Fibroblast of lung (primary cell): ENCODE measurements at places on chromosomes 1 and 21. TPM values are rescaled to one million over a fixed set of nuclear protein-coding genes. Genes with fewer than 3 reads are reported as not detected.

- no peak for DNase-seq
Observed at GRCh38 chr1:52880206-52880605, 37.6 kb downstream of the ZYG11A start.

The FMN2 gene
- polyA plus RNA-seq: 8.0 and 15.2 TPM in 2 replicates

The GUCA2A gene
- polyA plus RNA-seq: not detected in 2 replicates

DNA sequence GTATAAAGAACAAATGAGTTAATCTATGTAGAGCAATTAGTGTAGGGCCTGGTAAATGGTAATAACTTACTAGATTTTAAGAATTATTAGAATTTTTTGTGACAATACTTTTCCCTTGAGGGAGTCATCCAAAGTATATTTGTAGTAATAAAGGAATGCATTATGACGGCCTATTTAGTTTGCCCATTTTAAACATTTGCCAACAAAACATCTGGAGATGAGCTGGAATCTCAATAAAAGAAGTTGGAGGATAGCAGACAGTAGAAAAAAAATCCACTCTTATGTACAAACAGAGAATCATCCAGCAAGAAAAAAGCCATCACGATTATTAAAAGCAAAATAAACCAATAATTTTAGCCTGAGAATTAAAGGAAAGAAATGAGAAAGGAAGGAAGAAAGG lies 567.3 kb upstream of the ADAMTS5 start:
- DNase-seq: no peak

DNA sequence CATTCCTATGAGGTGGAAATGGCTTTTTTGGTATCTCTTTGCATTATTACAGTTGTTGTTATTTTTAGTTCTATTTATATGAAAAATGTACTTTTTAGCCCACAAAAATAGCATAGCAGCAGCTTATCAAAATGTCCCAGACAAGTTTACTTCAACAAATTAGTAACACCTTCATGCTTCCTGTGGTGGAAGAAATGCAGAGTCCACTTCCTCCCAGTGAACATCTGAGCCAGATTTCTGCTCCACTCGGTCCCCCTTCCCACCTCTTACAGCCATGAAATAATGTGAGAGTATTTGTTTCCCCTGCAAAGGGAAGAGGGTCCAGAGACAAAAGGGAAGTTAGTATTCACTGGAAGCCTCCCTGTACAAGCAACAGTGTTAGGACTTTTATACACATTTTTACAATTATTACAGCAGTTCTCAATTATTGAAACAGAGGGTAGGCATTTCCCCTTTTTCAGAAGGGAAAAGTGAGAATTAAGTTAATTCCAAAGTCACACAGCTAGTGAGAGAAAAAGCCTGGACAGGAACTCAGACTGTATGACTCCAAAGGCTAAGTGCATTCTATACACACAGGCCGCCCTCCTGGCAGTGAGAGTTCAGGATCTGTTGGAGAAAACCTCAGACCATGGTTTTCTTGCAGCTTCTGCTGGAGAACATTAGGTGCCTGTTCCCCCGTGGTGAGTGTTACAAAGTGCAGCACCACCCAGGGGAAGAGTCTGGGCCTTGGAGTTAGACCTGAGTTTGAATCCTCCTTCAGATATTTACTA lies 126.5 kb downstream of the PBX1 start:
- DNase-seq: no peak

DNA sequence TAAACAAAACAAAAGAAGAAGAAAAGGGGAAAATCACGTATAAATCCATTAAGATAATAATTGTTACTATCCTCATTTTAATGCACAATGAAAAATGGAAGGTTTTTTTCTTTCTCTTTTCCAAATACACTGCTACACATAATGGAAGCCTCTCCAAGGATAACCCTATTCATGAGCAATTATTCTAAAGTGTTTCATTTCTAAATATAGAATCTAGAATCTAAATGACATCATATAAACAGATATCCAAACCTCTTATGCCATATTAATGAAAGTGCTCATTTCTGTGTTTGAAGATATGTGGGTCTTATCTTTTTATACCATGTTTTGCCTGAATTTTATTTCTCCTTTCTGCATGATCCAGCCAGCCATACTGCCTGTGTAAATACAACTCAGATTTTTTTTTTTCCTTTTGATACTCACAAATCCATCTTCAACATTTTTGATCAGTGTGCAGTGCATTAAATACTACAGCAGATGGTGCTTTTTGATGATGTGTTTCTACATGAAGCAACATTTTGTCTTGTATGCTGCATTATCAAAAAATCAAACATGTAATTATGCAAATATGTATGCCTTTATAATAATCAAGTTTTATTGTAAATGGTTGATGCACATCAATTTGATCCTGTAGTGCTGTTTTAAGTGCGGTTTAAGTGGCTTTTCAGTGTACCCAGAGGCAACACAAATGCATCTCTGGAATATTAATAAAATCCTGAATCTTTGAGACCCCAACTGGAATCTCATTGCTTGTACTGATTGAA lies 625.6 kb upstream of the PTBP2 start:
- no peak for DNase-seq
